Stimulated activated CD4-positive, alpha-beta T cell treated with anti-CD3 and anti-CD28 coated beads, Interleukin-1b, Interleukin-23, amount 100 ng/mL, for 24 hours (primary cell): ENCODE measurements at places on chromosomes 2 and 18.

- DNase-seq: no peak
Measured at GRCh38 chr2:68566362-68566761, 77.0 kb upstream of the PROKR1 start.

GRCh38 chr2:59969161-59969560 is 584.3 kb downstream of the BCL11A start:
- DNase-seq: no peak

DNA sequence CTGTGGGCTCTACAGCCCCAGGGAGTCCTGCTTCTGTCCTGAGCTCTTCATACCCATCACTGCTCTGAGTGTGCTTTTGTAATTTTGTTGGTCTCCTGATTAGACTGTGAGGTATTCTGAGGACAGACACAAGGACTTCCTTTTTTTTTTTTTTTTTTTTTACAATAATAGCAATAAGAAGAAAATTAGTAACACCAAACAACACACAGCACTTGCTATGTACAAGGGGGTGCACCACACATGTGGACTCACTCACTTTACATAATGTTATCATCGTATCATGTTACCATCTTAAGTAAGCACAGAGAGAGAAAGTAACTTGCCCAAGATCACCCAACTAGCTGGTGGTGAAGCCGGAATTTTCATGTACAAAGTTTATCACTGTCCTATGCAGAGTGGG is 34.6 kb downstream of the MBP start:
- DNase-seq: no peak

DNA sequence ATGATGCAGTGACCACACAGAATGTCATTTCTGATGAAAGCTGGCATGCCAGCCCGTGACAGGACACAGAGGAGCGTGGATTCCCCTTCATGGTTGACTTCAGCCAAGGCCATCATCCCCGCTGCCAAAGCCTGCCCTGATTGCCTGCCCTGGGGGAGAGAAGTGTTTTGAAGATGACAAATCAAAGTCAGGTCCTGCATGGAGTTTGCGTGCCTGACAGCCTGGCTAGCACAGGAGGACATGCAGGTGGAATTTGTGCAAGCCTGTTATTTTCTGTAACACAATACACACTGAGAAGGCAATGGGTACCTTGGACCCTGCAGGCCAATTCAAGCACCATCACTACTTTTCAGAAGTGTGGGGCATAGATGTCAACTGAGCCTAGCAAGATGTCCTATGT is 5.4 kb upstream of the IL1R2 start:
- no peak for DNase-seq

GRCh38 chr2:208148803-208149202 is 2.8 kb upstream of the CRYGB start:
- no peak for DNase-seq

- no peak for DNase-seq
Measured at GRCh38 chr2:220764171-220764570, 807.9 kb downstream of the EPHA4 start.
